ENCODE measurements at places on chromosomes 7 and 10. TPM values are rescaled to one million over a fixed set of nuclear protein-coding genes. Genes with fewer than 3 reads are reported as not detected.

- H3K36me3 ChIP-seq = no peaks in the 10 kb centered on the region
- no peaks in the 10 kb centered on the region for H3K27me3 ChIP-seq
- H3K4me1 ChIP-seq = no peaks in the 10 kb centered on the region
- no peak overlapping the region for H3K4me3 ChIP-seq
Observed at GRCh38 chr7:40219917-40220316, 85.1 kb downstream of the SUGCT start.

DNA sequence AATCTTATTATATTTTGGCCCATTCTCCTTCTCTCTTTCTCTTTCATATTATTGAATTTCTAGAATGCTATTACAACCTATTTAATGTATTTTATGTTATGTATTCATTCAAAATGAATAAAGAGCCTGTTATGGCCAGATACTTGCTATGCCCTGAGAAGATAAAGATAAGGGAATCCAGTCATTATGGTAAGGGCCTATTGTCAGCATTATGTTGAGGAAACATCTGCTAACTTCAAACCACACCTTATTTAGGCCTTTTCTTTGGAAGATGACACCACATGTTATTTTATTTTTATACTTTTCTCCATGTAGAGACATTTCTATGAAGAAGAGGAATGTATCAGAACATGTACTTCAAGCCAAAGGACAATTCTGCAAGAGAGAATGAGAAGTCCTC, 60.5 kb upstream of the MPP7 start:
- no peaks in the 10 kb centered on the region for H3K36me3 ChIP-seq
- no peaks in the 10 kb centered on the region for H3K27me3 ChIP-seq
- DNase-seq = no peak
- H3K27ac ChIP-seq = no peak overlapping the region
- H3K4me3 ChIP-seq = no peak overlapping the region

GRCh38 chr10:87038786-87039185, 18.7 kb downstream of the FAM25A start:
- no peaks in the 10 kb centered on the region for H3K36me3 ChIP-seq
- no peak overlapping the region for H3K4me3 ChIP-seq
- no peak overlapping the region for H3K27ac ChIP-seq

GRCh38 chr7:121485467-121486243, 89.5 kb upstream of the FAM3C start:
- no peaks in the 10 kb centered on the region for H3K27me3 ChIP-seq
- no peak for DNase-seq
- no peaks in the 10 kb centered on the region for H3K36me3 ChIP-seq

DNA sequence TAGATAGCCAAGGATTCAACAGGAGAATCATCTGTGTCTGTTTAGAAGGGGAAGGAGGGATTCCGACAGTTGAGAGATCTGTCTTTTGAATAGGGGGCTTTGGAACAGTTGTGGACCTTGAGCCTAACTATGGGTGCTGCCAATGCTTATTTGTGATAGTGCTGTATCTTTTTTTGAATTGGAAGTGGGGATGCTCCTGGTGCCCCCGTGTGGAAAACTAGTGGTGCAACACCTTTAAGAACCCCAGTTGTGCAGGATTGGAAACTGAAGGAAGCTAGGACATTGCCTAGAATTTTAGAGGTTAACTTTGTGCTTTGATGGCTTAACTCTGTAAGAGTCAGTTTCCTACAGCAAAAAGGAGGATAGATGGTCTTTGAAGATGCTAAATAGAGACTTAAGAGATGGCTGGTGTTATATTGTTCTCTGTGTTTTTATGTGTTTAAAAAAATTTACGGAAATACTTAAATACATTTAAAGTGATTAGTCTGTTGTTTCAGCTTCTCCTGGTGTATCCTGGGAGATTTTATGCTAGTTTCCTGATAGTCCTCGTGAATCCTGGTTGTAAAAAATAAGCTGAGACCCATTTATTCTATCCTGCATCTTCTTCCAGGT, 69.3 kb downstream of the AP3M1 start:
- H3K27ac ChIP-seq = no peak overlapping the region
- H3K36me3 ChIP-seq = peaks cover 51% of the 10 kb centered on the region
- no peak overlapping the region for H3K4me3 ChIP-seq

DNA sequence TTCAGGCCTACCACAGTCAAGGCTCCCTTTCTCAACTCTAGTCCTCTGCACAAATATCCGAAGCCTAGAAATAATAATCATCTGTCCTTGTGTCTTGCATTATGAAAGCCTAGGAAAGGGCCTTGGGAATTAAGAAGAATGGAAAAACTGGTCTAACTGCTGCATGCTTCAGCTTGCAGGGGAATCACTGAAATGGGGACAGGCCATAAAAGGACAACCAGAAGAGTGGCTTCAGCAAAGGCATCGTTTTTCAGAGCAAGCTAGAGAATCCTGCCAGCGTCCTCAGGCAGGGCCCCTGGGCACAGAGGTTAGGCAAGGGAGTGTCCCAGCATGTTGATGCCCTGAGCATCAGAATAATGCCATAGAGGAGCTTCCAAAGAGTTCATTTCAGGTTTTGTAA, 13.2 kb downstream of the ERVW-1 start:
- no peak for DNase-seq
- H3K36me3 ChIP-seq = no peaks in the 10 kb centered on the region
- peaks cover 3% of the 10 kb centered on the region for H3K4me1 ChIP-seq
- no peak overlapping the region for H3K4me3 ChIP-seq
- no peaks in the 10 kb centered on the region for H3K27me3 ChIP-seq

DNA sequence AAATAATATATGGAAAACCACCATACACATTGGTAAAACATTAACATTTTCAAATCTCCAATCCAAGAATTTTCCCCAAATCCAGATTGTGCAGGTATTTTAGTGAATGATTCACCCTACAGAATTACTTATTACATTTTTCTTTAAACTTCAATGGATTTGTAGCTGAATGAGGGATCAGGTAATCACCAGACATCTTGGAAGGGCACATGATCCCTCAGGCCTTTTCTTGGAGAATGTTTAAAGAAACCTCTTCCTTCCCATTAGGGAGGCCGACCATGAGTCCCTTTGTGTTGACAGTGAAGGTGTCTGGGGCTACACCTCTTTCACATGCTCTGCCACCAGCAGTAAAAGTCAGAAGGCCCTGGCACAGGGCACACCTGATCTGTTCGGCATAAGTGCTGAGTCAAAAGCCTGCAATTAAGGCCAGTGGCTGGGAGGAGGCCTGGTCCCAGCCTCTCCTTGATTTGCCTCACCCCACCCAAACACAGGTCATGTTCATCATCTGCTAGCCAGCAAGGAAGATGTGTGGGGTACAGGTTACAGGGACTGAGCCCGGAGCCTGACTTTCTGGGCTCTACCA, 207.7 kb downstream of the SNX10 start:
- no peak for DNase-seq
- peaks cover 5% of the 10 kb centered on the region for H3K27me3 ChIP-seq
- no peaks in the 10 kb centered on the region for H3K4me1 ChIP-seq
- H3K4me3 ChIP-seq = no peak overlapping the region
- H3K36me3 ChIP-seq = no peaks in the 10 kb centered on the region

DNA sequence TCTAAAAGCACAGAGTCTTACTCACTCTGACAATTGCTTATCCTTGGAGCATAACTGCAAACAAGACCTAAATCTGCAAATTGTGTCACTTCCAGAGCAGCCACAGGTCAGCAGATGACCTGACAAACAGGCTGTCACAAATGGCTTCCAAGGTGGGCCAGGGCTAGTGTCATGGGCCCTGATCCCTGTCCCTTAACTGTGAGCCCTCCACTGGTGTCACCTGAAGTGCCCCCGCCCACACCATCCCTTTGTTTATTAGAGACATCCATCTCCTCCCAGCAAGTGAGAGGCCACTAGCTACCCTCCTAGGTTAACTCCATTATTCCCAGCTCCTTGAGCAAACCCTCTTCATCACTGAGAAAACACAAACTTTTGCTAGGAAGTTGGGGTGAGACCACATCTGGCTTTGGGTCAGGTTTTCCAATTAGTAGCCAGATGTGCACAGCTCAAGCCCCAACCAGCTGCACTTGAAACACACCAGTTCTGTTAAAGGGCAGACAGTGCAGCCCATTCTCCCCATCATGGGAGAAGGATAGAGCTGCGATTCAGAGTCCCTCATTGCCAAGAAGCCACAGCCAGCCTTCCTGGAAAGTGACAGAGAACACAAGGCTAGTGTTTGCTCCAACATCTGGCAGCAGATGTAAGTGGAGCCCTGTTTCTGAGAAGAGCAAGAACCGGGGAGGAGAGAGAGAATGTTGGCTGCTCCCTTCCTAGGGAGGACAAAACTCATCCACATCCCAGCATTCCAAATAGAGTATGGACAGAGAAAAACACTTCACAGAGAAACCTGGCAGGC, 75.7 kb upstream of the NANOS1 start:
- H3K4me3 ChIP-seq = no peak overlapping the region
- no peak overlapping the region for H3K27ac ChIP-seq
- no peak for DNase-seq
- H3K27me3 ChIP-seq = no peaks in the 10 kb centered on the region
- peaks cover 13% of the 10 kb centered on the region for H3K4me1 ChIP-seq
- H3K36me3 ChIP-seq = no peaks in the 10 kb centered on the region

DNA sequence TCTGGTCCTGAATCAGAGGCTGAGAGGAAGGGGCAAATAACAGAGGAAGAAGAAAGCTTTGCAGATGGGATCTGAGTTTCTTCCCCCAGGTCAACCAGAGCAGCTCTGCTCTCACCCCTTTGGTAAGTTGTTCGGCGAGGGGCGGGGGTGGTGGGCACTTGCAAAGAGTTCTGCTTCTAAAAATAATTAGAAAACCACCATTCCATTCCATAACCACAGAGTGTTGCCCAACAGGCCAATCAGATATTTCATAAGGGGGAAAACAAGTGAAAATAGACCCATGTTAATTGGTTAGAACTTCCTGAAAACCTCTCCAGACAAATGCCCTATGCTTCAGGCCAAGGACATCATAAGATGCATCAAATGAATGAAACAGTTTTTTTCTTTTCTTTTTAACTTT, 43.6 kb upstream of the R3HCC1L start:
- no peak for DNase-seq
- H3K4me3 ChIP-seq = no peak overlapping the region
- no peak overlapping the region for H3K27ac ChIP-seq
- H3K36me3 ChIP-seq = no peaks in the 10 kb centered on the region

DNA sequence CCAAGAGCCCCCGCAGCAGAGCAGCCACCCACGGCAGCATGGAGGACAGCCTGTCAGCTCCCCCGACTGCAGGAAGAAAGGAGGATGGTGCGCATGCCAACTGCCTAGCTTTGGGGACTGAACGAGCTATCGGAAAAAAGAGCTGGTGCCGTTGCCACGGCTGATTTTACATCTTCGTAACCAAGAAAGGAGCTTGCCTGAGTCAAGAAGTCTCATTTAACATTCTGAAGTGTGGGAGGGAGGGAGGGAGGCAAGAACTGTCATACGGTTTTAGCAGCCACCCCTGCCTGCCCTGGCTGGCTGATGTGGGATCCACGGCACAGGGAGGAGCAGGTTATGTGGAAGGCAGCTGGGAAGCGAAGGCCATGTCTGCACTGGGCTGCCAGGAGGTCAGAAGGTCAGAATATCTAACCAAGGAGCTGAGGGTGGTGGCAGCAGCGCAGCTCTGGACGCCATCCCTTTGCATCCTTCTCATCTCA, 74.7 kb upstream of the CAMK2B start:
- H3K4me3 ChIP-seq = no peak overlapping the region
- no peaks in the 10 kb centered on the region for H3K4me1 ChIP-seq
- DNase-seq = no peak
- H3K27ac ChIP-seq = no peak overlapping the region

- no peaks in the 10 kb centered on the region for H3K27me3 ChIP-seq
- H3K4me1 ChIP-seq = no peaks in the 10 kb centered on the region
- H3K4me3 ChIP-seq = no peak overlapping the region
- H3K27ac ChIP-seq = no peak overlapping the region
- H3K36me3 ChIP-seq = no peaks in the 10 kb centered on the region
- no peak for DNase-seq
Observed at GRCh38 chr7:35648367-35648766, 46.6 kb downstream of the HERPUD2 start.

DNA sequence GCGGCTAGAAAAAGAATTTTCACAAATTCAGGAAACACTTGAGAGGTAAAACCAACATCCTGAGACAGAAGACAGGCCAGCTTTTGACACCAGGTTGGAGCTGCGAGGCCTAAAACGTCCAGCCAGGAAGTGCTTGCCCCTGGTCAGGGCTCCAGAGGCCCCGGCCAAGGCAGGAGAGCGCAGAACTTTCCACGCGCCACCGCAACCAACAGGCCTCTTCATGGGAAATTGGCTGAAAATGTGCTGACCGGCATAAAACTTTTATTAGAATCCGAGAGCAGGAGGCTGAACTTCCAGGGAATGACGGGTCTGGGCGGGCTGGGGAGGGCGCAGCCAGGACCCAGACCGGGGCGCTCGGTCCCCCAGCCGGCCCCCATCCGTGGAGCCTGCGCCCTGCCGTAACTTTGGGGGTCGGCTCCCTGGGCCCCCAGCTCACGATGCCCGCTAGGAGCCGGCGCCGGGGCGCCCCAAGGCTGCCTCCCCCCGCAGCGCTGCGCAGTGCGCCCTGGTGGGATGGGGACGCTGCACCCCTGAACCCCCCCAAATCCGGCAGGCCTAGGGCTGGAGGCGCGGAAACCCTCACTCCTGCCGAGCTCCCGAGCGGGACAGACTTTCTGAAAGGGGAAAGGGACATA, 414.0 kb upstream of the MKI67 start:
- no peak overlapping the region for H3K27ac ChIP-seq
- no peaks in the 10 kb centered on the region for H3K4me1 ChIP-seq
- H3K4me3 ChIP-seq = no peak overlapping the region

DNA sequence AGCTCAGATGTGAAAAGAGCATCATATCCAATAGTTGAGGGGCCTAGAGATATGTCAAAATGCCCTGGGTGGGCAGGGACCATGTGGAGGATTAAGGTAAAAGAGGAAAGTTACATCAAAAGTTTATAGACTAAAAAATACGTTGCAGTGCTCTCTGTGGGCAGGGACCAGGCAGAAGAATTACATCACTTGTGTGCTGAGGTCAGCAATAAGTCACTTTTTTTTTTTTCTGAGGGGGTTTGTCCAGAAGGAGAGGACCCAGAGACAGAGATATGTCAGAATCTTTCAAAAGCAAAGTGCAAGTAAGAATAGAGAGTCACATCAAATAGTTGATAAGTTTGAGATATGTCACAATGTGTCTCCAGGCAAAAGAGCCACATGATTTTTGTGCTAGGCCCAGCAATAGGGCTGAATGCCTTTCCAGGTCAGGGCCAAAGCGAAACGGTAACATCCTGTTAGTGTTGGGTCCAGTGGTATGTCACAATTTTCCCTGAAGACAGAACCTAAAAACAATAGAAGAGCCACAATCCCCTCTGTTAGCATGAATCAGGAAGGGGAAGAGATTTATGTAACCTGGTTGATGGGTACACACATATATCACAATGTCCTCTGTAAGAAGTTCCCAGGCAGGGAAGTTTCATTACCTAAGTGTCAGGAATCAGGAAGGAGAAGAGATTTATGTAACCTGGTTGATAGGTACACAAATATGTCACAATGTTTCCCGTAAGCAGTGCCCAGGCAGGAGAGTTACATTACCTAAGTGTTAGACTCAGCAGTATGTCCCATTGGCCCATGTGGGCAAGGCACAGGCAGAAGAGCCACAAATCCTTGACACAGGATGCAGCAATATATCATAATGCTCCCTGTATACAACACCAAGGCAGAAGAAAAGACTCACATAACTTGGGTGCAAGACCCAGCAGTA, 28.1 kb upstream of the ZNF107 start:
- no peak for DNase-seq
- H3K27ac ChIP-seq = no peak overlapping the region
- H3K4me1 ChIP-seq = no peaks in the 10 kb centered on the region
- no peak overlapping the region for H3K4me3 ChIP-seq
- no peaks in the 10 kb centered on the region for H3K36me3 ChIP-seq
- no peaks in the 10 kb centered on the region for H3K27me3 ChIP-seq

The OR6B1 gene
- not detected for total RNA-seq

The AKR1C4 gene
- not detected for total RNA-seq

The ABCC2 gene
- 6.5 TPM for total RNA-seq

The HEPACAM2 gene
- not detected for total RNA-seq

The ZNF438 gene
- 2.0 TPM for total RNA-seq

The PGAM2 gene
- 1.3 TPM for total RNA-seq

The ADARB2 gene
- total RNA-seq = 0.31 TPM

The ZNF282 gene
- 31.6 TPM for total RNA-seq
